ENCODE measurements at places on chromosomes 11 and 22.
A peak's percentile ranks its signal among the peaks of the same experiment; 100 is the strongest.

GRCh38 chr11:47233989-47234668 is 14.5 kb downstream of the ACP2 start:
- no peaks in the 10 kb centered on the region for H3K4me1 ChIP-seq
- no peak overlapping the region for H3K4me3 ChIP-seq
- no peak overlapping the region for H3K27ac ChIP-seq
- H3K27me3 ChIP-seq: no peaks in the 10 kb centered on the region
- H3K36me3 ChIP-seq: no peaks in the 10 kb centered on the region

GRCh38 chr22:35642305-35642741 is 5.9 kb upstream of the APOL6 start:
- no peaks in the 10 kb centered on the region for H3K27me3 ChIP-seq
- peak overlapping the region; percentile 74 for H3K27ac ChIP-seq
- peak; percentile 75 for DNase-seq
- H3K4me3 ChIP-seq: no peak overlapping the region
- peaks cover 44% of the 10 kb centered on the region for H3K4me1 ChIP-seq

GRCh38 chr22:50105208-50106100 is 15.6 kb downstream of the MOV10L1 start:
- DNase-seq: no peak
- H3K4me1 ChIP-seq: peaks cover 3% of the 10 kb centered on the region
- H3K4me3 ChIP-seq: no peak overlapping the region
- H3K27ac ChIP-seq: no peak overlapping the region
- no peaks in the 10 kb centered on the region for H3K36me3 ChIP-seq

- H3K27ac ChIP-seq: no peak overlapping the region
- no peak for DNase-seq
- H3K4me3 ChIP-seq: no peak overlapping the region
- H3K36me3 ChIP-seq: no peaks in the 10 kb centered on the region
- H3K27me3 ChIP-seq: no peaks in the 10 kb centered on the region
Measured at GRCh38 chr22:35333220-35333619, 33.5 kb downstream of the TOM1 start.

DNA sequence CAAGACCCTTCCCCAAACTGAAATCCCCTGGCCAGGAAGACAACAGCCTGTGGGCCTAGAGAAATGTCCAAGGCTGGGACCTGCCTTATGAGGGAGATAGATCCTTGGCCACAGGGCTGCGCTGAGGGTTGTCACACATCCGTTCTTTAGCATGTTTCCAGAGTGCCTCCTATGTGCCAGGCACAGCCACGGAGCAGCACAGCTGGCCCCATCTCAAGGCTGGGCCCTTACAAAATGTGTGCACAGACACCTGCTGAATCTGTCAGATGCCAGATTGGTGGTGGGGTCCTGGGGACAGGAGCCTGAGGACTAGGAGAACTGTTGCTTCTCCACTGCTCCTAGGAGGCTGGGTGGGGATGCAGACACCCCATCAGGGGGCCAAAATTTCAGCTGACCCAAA is 11.2 kb downstream of the GRIK4 start:
- no peaks in the 10 kb centered on the region for H3K36me3 ChIP-seq
- no peak overlapping the region for H3K4me3 ChIP-seq
- H3K27me3 ChIP-seq: no peaks in the 10 kb centered on the region
- H3K27ac ChIP-seq: no peak overlapping the region
- peak; percentile 28 for DNase-seq

GRCh38 chr11:126615845-126616244 is 260.4 kb downstream of the ST3GAL4 start:
- no peaks in the 10 kb centered on the region for H3K36me3 ChIP-seq
- H3K27ac ChIP-seq: no peak overlapping the region
- H3K4me3 ChIP-seq: no peak overlapping the region
- no peaks in the 10 kb centered on the region for H3K4me1 ChIP-seq
- no peaks in the 10 kb centered on the region for H3K27me3 ChIP-seq

- no peak for DNase-seq
- no peaks in the 10 kb centered on the region for H3K36me3 ChIP-seq
- no peak overlapping the region for H3K27ac ChIP-seq
- H3K4me1 ChIP-seq: no peaks in the 10 kb centered on the region
Measured at GRCh38 chr22:32775957-32776356, 25.5 kb upstream of the TIMP3 start.

DNA sequence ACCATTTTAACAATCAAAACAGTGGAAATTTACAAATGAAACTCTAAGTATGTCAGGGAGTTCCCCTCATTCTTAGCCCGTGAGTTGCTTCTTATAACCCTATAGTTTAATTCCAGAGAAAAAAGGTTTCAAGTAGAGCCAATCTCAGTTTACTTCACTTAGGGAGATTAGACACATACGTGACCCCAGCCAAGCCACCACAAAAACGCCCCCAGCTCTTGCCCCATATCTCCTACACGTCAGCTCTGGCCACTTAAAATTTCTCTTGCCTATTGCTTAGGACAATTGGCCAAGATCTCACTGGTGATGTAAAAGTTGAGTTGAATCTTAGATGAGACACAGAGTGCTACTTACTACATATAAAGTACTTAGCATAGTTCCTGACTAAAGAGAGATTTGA is 166.4 kb downstream of the ETS1 start:
- H3K27me3 ChIP-seq: no peaks in the 10 kb centered on the region
- peaks cover 14% of the 10 kb centered on the region for H3K4me1 ChIP-seq
- H3K27ac ChIP-seq: no peak overlapping the region
- H3K36me3 ChIP-seq: no peaks in the 10 kb centered on the region

DNA sequence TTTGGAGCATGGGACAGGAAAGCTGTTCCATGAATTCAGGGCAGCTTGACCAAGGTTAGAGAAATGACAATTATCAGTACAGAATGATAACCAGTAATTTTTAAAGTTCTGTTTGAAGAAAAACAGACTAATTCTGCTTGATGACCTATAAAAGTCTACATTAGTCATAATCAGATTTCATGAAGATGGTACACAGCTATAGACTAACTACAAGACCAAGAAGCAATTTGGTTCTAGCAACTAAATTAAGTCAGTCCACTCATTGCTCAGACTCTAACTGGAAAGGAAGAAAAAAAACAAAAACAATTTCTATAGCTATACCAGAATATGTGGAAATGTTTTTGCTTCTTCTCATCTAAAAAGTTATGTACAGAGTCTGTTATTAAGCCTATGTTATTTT is 24.9 kb downstream of the MRTFA start:
- no peak overlapping the region for H3K4me3 ChIP-seq
- no peak overlapping the region for H3K27ac ChIP-seq

- no peaks in the 10 kb centered on the region for H3K36me3 ChIP-seq
- H3K27me3 ChIP-seq: no peaks in the 10 kb centered on the region
- H3K27ac ChIP-seq: no peak overlapping the region
- DNase-seq: no peak
Measured at GRCh38 chr11:122128146-122128545, 12.1 kb upstream of the BLID start.

DNA sequence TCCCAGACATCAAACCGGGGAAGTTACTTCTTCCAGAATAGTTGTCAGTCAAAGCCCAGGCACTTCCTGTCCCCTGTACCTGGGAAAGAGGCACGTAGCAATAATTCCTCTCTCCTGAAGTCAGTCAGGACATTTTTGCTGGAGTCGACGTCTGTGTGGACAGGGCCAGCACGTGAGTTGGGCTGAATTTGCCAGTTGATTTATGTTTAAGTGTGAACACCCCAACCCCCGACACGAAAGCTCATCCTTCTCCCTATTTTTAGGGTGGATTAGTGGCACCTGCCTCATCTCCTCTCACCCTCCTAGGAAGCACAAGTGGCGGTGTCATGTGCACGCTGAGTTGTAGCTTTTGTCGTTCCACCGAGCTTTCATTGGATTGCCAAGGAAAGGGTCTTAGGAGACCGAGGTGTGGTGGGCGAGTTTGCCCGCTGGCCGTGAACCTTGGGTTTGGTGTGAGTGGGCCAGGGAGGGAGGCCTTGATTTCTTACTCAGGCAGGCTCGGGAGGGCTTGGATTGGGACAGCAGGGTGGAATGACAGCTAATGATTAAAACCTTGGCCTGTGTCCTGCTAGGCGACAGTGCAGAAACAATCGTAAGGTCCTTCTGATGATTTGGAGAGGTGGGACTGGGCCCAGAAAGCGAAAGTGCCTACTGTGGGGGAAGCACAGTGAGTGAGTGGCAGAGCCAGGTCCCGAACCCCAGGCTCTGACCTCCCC is 87.0 kb upstream of the CRYBB3 start:
- H3K27me3 ChIP-seq: no peaks in the 10 kb centered on the region
- H3K36me3 ChIP-seq: no peaks in the 10 kb centered on the region
- H3K4me3 ChIP-seq: no peak overlapping the region
- H3K27ac ChIP-seq: no peak overlapping the region
- H3K4me1 ChIP-seq: peaks cover 3% of the 10 kb centered on the region

DNA sequence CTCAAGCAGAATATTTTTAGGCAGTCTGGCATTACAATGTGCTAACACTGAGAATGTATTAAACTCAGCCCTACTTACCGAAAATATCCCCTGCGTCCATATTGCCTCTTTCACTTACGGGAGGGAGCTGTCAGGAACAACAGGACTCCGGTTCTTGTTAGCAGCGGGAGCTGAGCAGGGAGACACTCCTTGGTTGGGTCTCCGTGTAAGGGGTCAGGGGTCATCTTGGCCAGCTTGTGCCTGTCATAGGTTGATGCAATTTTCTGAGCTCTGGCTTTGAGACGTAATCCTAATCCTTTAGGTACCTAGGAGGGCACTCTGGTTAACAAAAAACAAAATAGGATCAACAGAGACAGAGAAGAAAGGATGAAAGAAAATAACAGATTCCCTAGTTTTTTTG is 1477.2 kb downstream of the BRD1 start:
- H3K4me3 ChIP-seq: no peak overlapping the region
- no peak for DNase-seq
- no peaks in the 10 kb centered on the region for H3K36me3 ChIP-seq
- H3K27me3 ChIP-seq: no peaks in the 10 kb centered on the region
- no peak overlapping the region for H3K27ac ChIP-seq

DNA sequence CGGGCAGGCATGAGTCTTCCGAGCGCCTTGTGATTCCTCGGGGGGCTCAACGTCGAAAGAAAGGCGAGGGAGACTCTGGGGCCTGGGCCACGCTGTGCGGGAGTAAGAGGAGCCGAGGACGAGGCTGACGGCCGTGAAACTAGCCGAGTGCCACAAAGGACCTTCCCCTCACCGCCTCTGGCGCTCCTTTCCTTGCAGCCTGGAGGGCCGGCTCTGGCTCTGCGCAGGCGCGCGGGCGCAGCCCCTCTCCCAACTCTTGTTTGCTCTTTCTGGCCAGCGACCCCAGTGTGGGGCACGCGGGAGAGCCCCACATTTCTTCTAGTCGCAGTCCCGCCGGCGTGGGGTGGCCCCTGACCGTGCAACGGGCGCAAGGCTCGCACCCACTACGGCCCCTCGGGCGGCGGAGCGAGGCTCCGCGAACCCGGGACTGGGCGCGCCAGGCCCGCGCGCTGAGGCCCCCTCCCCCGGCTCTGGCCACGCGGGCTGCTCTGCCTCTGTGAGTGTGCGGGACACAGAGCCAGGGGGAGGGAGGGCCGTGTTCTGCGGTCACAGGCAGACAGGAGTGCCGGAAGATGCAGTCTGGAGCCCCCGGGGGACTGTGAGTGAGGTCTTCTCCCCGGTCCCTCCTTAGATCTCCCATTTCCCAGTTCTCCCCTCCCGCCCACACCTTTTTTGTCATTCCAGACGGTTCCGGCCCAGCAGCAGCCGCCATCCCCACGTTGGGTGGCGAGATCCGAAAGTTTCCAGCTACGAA is 1.0 kb upstream of the TOB2 start:
- peaks cover 6% of the 10 kb centered on the region for H3K4me1 ChIP-seq
- H3K27me3 ChIP-seq: no peaks in the 10 kb centered on the region
- DNase-seq: peak; percentile 79
- peak overlapping the region; percentile 94 for H3K4me3 ChIP-seq
- no peaks in the 10 kb centered on the region for H3K36me3 ChIP-seq

DNA sequence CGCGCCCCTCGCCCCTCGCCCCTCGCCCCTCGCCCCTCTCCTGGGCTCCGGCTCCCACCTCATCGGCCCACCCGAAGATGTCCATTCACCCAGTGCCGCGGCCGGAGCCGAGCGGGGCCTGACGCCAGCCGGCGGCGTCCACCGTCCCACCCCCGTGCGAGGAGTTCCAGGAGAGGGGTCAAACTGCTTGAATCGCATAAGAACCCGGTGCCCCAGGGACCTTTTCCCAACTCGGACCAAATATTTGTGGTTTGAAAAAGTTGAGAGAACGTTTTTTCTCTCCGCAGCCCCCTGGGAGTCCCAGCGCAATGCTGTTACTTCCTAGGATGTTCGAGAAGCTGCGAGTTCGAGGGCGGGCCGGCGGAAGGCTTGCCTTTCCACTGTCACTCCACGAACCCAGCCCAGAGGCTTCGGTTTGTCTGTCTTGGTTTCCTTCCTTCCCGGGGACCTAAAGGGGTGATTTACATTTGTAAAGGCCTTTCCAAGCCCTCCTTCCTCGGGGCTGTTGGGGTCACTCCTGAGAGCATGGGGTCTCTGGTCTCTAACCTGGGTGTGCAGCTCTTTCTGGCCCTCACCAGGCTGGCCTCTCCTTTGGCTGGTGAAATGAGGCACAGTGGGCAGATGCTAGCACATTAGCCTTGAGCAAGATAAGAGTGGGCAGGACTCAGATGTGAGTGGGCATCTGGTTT is 38.0 kb downstream of the ETS1 start:
- peaks cover 11% of the 10 kb centered on the region for H3K4me1 ChIP-seq
- peak overlapping the region; percentile 41 for H3K4me3 ChIP-seq
- peak; percentile 75 for DNase-seq
- H3K36me3 ChIP-seq: no peaks in the 10 kb centered on the region

- H3K36me3 ChIP-seq: no peaks in the 10 kb centered on the region
- no peaks in the 10 kb centered on the region for H3K27me3 ChIP-seq
- H3K27ac ChIP-seq: no peak overlapping the region
- no peaks in the 10 kb centered on the region for H3K4me1 ChIP-seq
- H3K4me3 ChIP-seq: no peak overlapping the region
Measured at GRCh38 chr11:85912414-85912813, 57.2 kb downstream of the CCDC83 start.

GRCh38 chr22:21982338-21982965 is at the start of gene TOP3B:
Gene TOP3B, minus strand, starts transcription at chr22:21982787. Its CDS starts 7,078 bp downstream, at chr22:21975709.
- H3K4me3 ChIP-seq: peak within 1 kb of the TSS; percentile 80
- H3K4me1 ChIP-seq: peaks cover 2% of the 10 kb centered on the region
- H3K27ac ChIP-seq: peak within 1 kb of the TSS; percentile 59
- H3K27me3 ChIP-seq: no peaks in the 10 kb centered on the region
- H3K36me3 ChIP-seq: no peaks in the 10 kb centered on the region
- peak; percentile 69 for DNase-seq

All from ovary (tissue), 10 donors.